Cerebellar cortex (tissue), 1 donor: ENCODE measurements at places on chromosomes 3 and 15.

DNA sequence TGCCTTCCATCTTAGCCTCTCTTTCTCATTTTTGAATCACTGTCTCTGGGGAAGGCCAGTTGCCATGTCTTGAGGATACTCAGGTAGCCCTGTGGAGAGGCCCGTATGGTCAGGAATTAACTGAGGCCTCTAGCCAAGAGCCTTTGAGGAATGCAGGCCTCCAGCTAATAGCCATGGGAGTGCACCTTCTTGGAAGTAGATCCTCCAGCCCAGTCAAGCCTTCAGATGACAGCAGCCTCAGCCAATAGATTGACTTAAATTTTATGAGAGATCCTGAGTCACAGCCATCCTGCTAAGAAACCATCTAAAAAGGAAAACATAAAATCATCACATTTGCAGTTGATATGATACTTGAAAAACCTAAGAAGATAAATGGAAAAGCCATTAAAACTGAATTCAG, 112.5 kb upstream of the BNIP2 start:
- DNase-seq: no peak

GRCh38 chr3:40631341-40631995, 106.7 kb downstream of the ZNF621 start:
- DNase-seq: no peak

GRCh38 chr3:81743096-81744025, 18.1 kb downstream of the GBE1 start:
- no peak for DNase-seq

- no peak for DNase-seq
Measured at GRCh38 chr3:178217479-178217878, 318.8 kb upstream of the KCNMB2 start.

GRCh38 chr3:124063197-124063909, 71.4 kb upstream of the ROPN1 start:
- DNase-seq: no peak

- no peak for DNase-seq
Measured at GRCh38 chr3:85288257-85288656, 329.5 kb downstream of the CADM2 start.

DNA sequence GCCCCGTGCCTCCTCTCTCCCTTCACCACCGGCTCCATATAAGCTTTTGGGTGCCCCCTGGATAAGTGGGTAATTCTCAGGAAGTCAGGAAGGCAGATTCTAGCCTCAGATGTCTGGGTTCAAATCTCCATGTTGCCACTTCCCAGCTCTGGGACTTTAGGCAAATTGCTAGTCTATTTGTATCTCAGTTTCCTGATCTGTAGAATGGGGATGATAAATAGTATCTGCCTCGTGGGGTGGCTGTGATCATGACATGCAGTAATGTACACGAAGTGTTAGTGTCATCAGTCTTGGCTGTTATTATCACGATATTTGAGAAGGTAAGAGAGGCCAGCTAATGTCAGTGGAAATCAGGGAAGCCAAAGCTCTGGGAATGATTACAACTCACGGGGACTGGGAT, 43.3 kb downstream of the MUC4 start:
- DNase-seq: no peak
